ENCODE measurements at places on chromosomes 1 and 21.

GRCh38 chr1:70458131-70458530 is 47.1 kb downstream of the CTH start:
- no peak for DNase-seq

DNA sequence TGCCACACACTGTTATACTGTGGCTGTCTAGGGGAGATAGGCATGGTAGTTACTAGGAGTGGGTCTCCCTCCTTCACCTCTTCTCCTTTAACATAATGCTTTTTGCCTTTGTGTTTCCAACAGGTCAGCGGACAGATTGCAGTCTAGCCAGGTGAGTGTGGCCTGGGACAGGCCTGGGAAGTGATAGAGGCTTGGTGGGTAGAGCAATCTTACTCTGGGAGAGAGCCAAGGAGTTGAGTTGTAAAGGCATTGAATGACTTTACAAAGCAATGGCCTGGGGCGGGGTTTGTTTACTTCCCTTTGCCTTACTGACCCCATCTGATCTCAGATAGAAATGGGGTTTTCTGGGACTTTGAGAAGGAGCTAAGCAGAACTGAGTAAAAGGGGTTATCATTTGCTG is 51.0 kb upstream of the IKBKE start:
- DNase-seq, result no peak

DNA sequence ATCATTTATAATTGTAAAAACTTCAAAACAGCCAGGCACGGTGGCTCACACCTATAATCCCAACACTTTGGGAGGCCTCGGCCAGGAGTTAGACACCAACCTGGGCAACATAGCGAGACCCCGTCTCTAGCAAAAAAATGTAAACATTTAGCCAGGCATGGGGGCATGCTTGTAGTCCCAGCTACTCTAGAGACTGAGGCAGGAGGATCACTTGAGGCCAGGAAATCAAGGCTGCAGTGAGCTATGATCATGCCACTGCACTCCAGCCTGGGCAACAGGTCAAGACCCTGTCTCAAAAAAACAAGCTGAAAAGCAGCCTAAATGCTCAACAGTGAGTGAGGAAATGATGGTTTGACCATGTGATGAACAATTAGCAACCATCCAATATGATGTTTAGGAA is 7.3 kb downstream of the C1orf167 start:
- no peak for DNase-seq

DNA sequence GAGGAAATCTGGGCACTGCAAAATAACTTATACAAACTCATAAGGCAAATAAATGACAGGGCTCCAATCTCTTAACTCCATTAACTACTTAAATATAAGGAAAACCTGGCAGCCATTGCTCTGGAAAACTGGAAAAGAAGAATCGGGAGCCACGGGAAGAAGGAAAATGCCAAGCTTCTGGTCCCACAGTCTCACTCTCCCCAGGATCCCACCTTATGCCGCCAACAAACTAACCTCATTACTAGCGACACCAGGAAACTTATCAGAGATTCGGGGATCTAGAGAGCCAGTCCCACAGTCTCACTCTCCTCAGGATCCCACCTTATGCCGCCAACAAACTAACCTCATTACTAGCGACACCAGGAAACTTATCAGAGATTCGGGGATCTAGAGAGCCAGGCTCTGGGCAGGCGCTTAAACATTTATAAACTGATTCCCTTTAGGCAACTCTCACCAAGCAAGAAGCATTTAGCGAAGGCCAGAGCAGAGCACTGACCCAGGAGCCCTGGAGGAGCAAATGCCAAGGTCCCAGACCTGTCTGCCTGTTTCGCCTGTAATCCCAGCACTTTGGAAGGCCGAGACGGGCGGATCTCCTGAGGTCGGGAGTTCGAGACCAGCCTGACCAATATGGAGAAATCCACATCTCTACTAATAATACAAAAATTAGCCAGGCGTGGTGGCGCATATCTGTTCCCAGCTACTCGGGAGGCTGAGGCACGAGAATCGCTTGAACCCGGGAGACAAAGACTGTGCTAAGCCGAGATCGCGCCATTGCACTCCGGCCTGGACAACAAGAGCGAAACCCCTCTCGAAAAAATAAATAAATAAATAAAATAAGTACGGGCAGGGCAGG is 720 bp downstream of the PSMB2 start:
- no peak for DNase-seq

GRCh38 chr1:167453123-167453522 is 65.2 kb downstream of the CD247 start:
- DNase-seq, result no peak

- DNase-seq, result no peak
These were observed 92.1 kb downstream of the MAB21L3 start for GRCh38 chr1:116203181-116203723.

DNA sequence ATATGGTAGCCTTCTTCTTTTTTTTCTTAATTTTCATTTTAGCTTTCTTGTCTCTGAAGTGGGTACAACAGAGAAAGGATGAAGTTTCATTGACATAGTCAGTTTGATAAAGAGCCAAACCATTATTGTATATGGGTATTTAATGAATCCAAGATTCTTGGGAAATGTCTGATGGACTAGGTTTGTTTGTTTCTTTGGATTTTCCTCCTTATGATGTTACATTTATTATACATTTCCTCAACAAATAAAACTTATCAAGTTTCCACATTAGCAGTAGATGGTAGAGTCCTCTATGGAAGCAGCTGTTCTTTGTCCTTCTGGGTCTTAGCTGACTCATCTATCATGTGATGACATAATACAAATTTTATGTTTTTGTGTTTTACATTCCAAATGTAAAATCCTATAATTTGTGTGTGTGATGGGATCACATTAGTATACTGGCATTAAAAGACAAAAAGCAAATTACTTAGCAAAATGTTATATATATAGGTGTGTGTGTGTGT is 6.0 kb downstream of the COL24A1 start:
- DNase-seq, result no peak

DNA sequence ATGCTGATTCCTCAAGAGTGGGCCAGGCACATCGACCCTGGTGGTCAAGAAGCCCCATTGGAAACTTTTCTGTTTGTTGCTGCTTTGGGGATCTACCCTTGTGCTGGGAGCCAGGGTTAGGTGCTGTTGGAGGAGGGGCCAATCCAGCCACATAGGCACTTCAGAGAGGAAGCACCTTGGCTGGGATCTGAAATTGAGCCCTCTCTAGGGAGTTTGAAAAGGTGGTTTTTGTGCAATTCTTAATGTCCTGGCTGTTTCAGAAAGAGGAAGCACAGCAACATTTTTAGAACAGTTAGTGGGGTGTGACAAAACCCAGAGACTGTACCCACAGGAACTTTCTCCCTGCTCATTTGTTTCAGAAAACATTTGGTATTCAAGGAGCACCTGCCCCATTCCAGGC is 17.2 kb upstream of the BEND5 start:
- DNase-seq, result no peak

DNA sequence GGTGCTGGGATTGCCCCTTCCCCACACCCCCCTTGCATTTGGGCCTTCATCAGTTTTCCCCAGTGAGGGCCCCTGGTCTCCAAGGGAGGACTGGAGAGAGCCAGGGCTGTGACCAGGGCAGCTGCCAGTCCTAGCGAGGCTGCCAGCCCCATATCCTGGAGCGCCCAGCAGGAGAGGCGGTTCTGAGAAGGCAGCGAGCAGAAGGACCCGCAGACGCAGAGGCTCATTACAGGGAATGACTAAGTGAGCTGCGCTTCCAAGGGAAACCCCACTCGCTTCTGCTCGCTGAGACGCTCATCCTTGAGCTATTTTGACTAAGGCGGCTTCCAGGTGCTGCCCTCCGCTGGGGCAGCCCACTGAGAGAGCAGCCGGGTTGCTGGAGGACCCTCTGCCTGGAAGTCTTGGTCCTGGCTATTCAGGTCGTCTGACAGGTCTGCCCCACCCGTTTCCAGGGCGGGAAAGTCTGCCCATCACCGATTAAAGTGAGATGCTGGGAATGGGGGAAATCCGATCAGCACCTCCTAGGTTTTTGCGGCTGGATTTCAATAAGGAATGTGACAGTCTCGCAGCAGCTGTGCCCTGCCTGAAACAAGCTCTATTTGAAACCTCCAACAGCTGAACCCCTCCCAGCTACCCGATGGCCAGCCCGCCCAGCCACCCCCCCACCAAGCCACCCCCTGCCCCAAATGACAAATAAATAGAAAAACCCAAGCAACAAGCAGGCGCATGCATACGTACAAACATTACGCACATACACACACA is 2.8 kb downstream of the KCNN3 start:
- DNase-seq, result no peak

DNA sequence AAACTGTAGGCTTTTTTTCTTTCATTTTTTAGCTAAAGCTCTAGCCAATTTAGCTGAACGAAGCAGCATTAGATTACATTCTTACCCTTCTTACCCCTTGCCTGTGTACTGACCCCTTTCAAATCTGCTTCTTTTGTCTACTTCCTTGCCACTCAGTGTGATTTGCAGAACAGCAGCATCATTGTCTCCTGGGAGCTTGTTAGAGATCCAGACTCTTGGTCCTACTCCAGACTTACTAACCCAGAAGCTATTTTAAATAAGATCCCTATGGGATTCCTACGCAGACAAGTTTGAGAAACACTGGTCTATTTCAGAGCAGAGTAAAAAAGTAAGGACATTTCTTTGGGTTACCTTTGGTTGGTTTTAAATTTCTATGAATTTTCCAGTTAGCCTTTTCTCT is 13.8 kb downstream of the LRRC39 start:
- no peak for DNase-seq

DNA sequence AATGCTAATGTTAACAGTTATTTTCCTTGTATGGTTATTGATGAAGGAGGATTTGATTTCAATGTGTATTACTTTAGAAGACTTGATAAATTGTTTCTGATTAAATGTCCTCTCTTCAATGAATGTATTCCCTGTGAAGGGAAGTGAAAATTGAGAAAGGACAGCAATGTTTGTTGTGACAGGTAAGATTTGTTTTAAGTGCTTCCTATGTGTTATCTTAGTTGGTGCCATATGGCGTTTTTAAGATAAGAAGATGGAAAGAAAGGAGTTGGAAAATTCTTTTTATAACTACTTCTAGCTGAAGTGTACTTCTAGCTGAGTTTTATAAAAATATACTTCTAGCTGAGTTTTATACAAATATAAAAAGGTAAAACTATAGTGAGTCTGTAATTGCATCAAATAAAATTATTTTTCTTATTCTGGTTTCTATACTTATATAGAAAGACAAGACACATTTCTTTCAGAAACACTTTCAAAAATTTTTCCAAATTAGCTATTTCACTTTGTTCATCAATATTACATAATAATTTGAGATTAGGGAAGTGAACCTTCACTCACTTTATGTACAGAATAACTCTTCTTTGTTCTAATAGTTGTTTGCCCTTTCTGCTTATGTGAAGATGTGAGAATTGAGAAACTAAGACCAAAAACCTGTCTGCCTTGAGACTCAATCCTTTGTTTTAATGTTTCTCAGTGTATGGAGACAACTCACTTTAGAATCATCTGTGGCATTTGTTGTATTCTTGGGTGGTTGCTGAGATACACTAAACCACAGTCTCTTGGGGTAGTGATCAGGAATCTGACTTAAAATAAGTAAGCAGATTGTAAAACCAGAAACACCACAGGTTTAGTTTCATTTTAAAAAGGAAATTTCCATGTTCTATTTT is 382.9 kb upstream of the B3GALT2 start:
- peak; percentile 35 for DNase-seq

DNA sequence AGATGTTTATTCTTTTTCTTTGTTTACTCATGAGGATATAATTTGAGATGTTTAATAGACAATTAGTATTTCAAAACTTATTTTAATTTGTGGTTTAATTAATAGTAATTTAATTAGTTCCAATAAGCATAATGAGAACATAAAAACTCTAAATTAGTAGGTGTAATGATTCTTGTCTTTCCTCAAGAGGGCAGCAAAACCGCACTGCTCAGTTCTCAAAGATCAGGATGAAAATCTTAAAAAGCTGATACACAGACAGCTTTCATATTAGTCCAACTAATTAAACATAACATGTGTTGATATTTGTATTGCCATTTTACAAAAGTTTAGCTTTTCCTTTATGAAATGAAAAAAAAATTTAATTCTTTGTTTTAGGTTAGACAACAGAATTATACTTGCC is 106.7 kb upstream of the C21orf91 start:
- no peak for DNase-seq

- no peak for DNase-seq
These were observed 25.6 kb downstream of the SEC16B start for GRCh38 chr1:177944016-177944949.

Data from CD4-positive, alpha-beta T cell treated with Interleukin-6 at 100 ng/mL for 8 hours (primary cell).